ENCODE measurements at places on chromosomes 3 and 15. TPM values are rescaled to one million over a fixed set of nuclear protein-coding genes. Genes with fewer than 3 reads are reported as not detected.

DNA sequence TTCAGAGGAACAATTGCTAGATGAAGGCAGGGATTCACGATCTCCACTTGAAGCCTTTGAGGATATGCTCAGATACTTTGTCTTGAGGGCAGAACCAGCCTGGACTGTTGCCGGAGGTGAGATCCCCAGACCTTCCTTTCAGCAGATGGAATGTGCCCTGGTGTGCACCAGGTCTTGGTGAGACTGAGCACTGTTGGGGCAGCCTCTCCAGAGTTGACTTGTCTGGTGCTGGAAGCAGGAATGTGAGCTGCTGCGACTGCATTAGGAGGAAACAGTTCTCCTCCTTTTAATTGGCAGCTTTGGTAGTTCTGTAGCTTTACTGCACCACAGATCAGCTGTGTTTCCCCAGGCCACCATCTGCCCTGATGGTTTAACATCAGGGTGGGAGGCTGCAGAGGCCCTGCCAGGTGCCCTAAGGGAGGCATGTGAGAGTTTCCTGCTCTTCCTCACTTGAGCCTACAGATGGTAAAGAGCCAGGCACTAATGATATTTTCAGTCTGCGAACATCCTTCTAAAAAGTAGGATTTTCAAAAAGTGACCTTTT lies 58.5 kb downstream of the CTDSPL start:
- no peak for DNase-seq

DNA sequence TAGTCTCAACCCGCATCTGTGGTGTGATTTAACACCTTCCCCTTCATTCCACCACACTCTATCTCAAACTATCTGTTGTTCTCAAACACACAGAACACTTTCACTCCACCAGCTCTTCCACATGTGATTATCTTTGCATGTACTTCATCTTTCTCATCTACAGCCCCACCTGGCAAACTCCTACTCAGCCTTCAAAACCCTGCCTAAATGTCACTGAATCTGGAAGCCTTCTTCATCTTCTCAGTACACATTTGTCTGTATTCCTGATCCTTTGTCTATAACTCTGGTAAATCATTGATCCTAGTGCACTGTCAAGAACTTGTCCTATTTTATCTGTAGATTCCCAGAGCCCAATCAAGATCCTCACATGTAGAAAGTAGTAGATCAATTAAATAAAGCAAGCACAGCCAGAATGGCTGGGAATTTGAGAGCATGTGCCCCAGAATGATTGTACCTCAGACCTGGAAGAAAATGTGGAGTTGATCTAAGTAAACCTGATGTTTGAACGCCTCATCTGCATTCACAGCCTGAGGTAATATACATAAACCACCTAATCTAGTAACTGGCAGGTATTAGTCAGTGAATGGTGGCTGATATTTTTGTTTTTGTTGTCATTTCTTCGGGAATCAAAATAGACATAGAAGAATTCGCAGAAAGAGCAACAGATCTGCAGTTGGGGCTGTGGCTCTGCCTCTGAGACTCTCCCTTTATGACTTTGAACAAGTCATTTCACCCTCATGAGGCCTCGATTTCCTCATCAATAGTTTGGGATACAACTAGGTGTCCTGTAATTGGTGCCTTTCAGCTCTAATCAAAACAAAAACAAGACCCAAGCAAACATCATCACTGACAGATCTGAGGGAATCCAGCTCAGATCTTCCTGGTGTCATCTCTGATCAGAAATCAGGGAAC lies 28.0 kb upstream of the MAGEF1 start:
- DNase-seq, result no peak

- no peak for DNase-seq
These were observed 8.3 kb downstream of the CCDC13 start for GRCh38 chr3:42764561-42765295.

DNA sequence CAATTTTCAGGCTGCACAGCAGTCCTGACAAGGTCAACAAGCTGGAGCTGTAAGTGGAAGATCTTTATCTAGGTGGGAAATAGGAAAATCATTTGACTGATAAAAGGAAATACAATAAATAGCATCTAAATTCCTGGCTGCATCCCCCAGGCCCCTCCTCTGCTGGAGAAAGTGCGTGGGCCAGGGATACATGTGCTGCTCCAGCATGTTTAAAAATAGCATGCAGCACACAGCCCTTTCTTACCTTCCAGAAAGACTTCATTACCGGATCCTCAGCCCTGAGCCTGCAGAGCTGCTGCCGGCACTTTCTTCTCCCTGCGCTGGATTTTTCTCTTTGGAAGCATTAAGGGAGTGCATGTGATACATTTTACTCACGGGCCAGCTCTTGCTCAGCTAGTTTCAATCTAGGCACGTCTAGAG lies 77.3 kb downstream of the HMG20A start:
- DNase-seq, result no peak

DNA sequence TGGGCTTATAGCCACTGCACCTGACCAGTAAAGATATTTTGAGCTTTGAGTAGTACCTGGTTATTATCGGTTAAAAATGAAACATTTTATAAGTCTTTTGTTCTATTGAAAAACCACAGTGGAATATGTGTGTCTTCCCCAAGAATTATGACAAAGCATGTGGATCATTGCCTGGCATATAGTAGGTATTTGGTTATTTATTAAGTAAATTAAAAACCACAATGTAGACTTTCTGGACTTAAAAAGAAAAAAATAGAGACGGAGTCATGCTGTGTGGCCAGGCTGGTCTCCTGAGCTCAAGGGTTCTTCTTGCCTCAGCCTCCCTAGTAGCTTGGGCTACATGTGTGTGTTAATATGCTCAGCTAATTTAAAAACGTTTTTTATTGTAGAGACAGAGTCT lies 43.5 kb downstream of the UBE2E2 start:
- DNase-seq, result no peak

IL17RE gene
- total RNA-seq, result 1.3 TPM

SERINC4 gene
- total RNA-seq, result not detected
